ENCODE measurements at places on chromosomes 1 and 21.

- no peak for DNase-seq
Measured at GRCh38 chr1:51736702-51737101, 119.8 kb downstream of the OSBPL9 start.

DNA sequence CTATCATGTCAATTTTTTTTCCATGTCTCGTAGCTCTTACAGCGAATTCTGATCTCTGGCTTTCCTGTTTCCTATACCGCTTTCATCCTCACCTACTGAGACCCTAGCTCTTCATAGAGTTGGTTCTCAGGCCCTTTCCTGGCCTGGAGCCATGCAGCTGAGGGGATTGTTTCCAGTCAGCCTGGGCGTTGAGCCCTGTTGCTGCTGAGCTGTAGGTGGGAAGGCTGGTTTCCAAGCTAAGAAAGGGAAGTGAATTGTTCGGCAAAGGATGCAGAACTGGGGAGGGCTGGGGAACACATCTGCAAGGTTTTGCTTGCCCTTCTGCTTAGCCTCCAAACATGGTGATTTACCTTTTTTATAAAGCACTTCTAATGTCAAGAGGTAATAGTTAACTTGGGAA is 41.5 kb downstream of the SPATA46 start:
- DNase-seq = no peak

DNA sequence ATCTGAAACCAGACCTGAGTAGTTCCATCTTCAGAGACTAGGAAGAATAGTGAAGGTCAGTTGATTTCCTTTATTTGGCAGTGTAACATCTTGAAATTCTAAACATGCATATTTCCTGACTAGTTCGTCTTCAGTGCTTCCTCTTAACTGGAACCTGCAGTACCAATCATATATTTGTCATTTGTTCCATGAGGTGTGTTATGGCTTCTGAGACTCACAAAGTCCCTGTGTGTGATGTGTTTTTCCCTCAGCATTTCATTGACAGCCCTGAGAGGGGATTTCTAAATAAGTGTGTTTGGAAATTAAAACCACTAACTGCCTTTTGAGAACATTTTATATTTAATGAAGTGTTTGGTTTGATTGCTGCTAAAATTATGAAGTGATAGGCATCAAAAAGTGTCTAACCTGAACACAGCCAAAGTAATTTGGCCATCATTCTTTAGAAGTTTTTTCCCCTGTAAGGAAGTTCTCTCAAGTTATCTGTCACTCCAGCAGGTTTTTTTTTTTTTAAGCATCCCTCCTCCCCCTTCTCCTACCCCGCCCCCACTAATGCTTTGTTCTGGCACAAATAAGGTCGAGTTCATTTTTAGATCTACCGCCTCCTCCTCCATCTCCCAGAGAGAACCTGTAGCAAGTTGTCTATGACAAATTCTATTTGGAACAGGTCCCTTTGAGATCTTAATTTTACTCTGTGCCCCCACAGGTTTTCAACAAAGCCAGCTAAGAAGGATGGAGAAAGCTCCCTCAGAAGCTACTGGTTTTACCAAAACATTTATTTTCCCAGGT is 61.4 kb downstream of the TMEM200B start:
- peak; percentile 13 for DNase-seq

DNA sequence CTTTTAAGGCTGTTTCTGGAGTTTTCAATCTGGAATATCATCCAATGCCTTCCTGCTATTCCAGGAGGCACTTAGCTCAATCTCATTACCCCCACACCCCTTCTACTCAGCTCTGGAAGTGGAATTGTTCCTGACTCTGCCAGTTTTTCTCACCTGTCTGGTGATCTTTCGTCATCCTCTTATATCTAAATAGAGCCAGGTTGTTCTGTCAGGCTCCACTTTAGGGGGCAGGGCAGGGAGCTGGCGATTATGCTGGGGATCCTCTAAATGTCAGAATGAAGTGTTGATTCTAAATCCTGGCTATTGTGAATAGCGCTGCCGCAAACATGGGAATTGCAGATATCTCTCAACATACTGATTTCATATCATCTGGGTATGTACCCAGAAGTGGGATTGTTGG is 63.6 kb upstream of the ETV3 start:
- DNase-seq = no peak

DNA sequence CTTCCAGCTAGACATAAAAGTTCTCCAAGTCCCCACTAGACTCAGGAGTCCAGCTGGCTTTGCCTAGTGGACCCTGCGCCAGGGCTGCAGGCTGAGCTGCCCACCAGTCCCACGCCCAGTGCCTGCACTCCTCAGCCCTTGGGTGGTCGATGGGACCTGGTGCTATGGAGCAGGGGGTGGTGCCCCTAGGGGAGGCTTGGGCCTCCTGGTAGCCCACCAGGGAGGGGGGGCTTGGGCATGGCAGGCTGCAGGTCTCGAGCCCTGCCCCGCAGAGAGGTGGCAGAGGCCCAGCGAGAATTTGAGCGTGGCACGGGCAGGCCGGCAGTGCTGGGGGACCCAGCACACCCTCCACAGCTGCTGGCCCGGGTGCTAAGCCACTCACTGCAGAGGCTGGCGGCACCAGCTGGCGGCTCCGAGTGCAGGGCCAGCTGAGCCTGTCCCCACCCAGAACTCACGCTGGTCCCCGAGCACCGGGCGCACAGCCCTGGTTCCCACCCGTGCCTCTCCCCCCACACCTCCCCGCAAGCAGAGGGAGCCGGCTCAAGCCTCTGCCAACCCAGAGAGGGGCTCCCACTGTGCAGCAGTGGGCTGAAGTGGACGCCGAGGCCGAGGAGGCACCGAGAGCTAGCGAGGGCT is 30.2 kb upstream of the GBP5 start:
- DNase-seq = no peak

GRCh38 chr1:39647247-39647646 is 7.8 kb upstream of the HEYL start:
- no peak for DNase-seq

GRCh38 chr1:94061513-94062443 is 59.2 kb downstream of the ABCA4 start:
- no peak for DNase-seq

DNA sequence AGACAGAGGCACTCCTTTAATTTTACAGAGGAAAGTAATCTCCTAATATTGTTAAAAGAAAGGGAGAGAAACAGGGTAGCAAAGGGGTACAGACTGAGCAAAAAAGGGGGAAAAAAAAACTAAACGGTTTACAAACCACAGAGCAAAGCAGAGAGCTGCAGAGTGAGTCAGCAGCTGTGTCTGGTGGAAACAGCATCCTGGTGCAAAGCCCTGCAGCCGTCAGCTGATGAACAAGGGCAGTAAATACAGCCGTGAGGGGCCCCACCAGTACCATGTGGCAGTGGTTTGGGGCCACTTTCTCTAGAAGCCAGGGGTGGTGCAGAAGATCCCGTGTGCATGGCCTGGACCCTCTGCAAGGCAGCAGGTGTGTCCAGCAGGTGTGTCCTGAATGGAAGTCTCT is 111.3 kb downstream of the ERG start:
- DNase-seq = no peak
